ENCODE measurements at places on chromosomes 6 and 20.

DNA sequence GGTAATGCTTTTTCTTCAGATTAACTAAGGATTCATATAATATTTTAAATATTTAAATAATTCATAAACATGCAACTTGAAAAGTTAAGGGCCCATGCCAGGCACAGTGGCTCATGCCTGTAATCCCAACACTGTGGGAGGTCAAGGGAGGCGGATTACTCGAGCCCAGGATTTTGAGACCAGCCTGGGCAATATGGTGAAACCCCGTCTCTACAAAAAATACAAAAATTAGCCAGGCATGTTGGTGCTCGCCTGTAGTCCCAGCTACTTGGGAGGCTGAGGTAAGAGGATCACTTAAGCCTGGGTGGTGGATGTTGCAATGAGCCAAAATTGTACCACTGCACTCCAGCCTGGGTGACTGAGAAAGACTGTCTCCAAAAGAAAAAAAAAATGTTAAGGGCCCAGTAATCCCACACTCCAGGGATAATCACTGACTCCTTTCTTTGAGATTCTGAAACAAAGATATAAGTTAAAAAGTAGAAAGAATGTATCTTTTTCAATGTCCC lies 7.9 kb upstream of the RIN2 start:
- DNase-seq, result no peak

GRCh38 chr20:19823216-19823615 lies 65.2 kb downstream of the RIN2 start:
- DNase-seq, result no peak

GRCh38 chr20:50792708-50793574 lies 1.9 kb upstream of the BCAS4 start:
- DNase-seq, result no peak

DNA sequence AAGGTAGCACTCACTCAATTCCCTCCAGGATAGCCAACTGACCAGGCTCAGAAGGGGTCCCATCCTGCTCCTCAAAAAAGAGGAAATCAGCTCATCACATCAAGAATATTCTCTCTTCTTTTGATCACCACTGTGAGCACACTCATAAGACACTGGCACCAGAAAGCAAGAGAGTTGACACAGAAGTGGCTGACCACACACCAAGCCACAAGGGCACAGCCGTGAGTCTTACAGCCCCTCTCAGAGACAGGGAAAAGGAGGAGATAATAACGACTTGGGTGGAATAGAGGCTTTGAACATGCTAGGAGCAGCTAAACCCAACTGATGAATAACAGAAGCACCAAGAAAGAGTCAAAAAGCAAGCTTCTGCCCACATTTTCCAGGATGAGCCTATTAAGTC lies 249.1 kb upstream of the PREP start:
- DNase-seq, result no peak

GRCh38 chr6:107354451-107354850 lies 104.9 kb downstream of the PDSS2 start:
- DNase-seq, result no peak

DNA sequence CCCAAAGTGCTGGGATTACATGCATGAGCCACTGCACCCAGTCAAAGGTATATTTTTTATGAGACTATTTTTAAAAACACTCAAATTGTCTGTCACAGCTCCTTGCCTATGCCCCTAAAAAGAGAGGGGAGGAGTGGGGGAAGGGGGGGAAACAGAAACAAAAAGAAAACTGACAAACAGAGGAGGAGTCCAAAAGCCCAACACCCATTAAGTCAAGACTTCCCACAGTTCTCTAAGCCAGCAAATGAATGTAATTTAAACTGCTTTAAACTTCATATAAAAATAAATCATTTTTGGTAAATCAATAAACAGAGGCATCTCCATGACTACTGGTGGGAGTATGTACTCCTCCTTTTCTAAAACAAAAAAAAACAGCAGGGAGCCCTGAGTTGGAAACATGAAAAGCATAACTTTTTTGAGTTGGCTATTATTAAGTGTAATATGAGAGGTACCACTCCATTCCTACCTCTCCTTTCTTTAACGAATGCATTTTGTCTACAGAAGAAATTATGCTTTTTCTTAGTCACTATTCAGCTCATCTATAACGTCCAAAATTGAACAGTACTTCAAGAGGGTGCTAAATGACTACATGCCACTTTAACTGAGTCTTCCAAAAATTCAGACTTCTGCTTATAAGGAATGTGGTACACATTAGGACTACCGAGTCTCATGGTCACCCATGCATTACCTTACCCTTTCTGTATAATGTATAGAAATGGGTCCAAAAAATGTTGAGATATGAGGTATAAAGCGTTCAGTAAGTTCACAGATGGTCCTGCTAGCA lies 119.0 kb upstream of the PRSS16 start:
- DNase-seq, result no peak

- no peak for DNase-seq
Measured at GRCh38 chr20:4869290-4870193, 131.8 kb downstream of the SLC23A2 start.

DNA sequence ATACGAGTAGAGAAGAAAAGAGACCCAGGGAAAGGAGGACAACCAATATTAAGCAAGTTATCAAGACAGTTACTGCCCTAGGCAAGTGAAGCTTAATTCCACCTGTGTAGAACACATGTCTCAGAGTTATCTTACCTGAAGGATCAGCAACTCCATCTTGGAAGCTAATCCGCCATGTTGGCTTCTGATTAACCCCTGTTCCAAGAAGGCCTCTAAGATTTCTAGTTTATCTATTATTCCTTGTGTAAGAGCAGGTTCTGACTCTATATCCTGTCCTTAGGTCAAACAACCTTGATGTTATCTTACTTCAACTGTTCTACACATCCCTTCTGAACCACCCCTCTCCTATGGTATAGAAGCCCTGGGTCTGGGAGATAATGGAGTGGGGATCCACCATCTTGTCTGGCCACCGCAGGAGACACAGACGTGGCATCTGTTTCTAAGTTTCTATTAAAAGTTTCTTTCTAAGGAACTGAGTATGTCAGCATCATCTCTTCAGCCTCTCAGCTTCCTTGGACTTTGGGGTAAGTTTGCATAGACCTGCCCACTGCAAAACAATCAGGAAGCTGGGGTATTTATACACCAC lies 27.7 kb upstream of the PTPN1 start:
- no peak for DNase-seq

DNA sequence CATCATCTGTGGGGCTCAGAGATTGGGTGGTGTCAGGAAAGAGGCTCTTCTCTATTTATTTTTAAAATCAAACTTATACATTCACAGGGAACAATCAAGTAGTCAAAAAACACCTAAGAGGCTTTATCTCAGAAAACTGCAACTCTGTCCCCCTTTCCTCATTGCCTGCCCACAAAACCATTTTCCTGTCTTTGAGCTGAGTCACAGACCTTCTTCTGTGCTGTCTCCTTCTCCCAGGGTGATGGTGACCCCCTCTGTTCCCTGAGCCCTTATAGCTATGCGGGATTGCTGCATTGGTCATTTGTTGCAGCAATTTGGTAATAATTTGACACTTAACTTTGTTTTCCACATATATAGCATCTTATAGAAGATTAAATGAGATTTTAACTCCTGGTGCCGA lies 195.2 kb upstream of the PROKR2 start:
- DNase-seq, result no peak

DNA sequence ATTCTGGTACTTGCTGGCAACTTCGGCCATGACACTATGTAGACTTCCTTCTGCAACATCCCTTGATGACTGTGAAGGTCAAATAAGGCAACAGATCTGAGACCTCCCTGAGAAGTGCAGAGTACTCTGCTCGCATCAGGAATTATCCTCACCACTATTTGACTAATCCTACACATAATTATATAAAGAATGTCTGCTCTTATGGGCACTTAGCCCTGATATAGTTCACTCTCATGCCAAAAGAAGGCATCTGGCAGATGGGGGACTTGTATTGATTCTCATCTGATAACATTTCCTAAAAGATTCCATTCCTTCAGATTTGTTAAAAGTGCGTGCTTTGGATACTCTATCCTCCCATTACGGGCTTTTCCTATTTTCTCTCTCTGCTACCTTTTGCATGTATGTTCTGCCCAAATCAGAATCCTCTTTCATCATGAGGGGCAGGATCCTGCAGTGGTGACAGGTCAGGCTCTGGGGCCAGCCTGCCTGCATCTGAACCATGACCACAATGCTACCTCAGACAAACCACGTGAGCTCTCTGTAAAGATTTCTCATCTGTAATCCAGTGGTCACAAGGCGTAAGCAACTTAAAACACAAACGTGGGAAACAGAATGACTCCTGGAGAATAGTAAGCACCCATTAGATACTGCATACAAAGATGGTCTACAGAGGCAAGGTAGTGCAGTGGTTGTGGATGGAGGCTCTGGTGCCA lies 134.0 kb downstream of the GJA10 start:
- no peak for DNase-seq

DNA sequence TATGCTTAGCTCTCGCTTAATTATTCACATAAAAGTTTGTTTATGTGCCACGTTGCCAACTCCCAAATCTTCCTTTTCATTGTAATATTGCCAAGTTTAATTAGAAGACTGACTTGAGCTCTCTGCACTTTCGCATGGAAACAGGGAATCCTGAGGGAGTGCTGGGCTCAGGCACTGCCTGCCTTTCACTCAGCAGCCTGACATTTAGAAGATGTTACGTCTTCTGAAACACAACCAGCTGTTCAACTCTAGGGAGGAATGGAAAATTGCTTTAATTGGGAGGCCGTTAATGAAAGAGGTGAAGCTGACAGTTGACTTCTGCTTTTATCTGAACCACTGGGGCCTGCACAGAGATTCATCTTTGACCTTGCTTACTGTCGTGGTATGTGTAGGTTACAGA lies 77.4 kb upstream of the MTHFD1L start:
- DNase-seq, result no peak

DNA sequence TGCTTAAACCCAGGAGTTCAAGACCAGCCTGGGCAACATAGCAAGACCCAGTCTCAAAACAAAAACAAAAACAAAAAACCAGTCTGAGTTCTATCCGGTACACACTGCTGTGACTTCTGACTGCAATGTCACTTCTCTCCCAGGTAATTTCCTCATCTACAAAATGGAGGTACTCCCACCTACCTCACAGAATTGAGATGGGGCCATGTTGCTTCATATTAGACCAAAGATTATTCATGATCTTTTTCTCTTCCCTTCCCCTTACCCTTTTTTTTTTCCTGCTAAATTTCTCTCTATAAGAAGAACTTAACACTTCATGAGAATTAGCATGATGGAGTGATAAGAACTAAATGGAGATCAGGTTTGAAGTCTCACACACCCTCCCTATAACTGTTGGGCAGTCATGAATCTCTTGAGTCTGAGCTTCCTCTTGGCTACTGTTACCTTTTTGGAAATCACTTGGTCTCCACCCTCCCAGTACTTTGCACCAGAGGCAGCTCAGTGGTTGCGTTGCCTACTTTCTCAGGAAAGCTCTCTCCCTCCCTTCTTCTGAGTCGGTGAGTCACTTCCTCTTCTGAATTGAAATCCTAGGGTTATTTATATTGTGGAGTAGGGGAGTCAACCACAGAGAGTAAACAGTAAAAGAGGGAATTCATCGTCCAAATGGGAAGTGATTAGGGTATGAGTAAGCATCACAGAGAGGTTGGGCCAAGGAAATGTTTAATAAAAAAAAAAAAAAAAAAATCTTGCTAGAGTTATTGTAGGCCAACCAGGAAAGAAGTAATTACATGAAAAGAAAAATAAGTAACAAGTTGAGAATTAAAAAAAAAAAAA lies 59.9 kb upstream of the MAP7 start:
- DNase-seq, result no peak

- no peak for DNase-seq
Measured at GRCh38 chr6:117272032-117272866, 6.9 kb downstream of the VGLL2 start.

GRCh38 chr20:11993886-11994461 lies 76.3 kb downstream of the BTBD3 start:
- DNase-seq, result no peak

- DNase-seq, result no peak
Measured at GRCh38 chr6:10977231-10977968, 66.7 kb downstream of the ELOVL2 start.

GRCh38 chr20:63747622-63748069 lies 8.1 kb downstream of the SLC2A4RG start:
- DNase-seq, result no peak

DNA sequence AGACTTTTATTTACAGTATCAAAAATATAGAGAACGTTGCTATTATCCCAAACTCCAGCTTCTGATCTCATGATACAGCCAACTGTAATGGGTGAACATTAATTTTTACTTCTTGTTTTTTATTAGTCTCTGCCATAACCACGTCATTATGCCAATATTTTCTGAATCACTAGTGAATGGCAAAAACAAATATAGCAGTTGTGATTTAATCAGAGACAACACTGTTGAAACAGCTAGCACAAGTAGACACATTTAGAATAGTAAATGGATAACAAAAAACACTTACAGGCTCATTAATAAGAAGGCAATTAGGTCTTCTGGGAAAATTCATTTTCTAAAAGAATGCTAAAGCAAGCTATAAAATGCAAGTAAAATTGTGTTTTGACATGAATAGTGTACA lies 8.1 kb downstream of the PTPRK start:
- DNase-seq, result no peak

DNA sequence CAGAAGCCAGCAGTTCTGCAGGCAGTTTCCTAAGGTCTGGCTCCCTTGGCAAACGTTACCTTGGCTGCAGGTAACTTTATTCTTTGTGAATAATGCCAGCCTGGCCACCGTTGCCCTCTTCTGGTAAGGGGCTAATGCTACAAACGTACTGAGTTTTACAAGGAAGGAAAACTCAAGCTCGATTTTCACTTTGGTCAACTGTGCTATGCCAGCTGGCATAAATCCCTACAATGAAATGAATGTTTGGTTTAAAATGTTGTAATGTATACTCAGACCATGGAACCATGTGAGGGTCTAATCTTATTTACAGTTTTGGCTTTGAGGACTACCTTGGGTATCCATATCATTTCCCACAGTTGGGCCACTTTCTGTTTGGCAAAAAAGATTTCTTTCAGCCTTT lies 101.4 kb downstream of the SLX4IP start:
- no peak for DNase-seq

GRCh38 chr20:1778338-1778737 lies 116.9 kb upstream of the SIRPA start:
- DNase-seq, result no peak

GRCh38 chr6:30397697-30398096 lies 52.7 kb downstream of the RPP21 start:
- DNase-seq, result no peak

DNA sequence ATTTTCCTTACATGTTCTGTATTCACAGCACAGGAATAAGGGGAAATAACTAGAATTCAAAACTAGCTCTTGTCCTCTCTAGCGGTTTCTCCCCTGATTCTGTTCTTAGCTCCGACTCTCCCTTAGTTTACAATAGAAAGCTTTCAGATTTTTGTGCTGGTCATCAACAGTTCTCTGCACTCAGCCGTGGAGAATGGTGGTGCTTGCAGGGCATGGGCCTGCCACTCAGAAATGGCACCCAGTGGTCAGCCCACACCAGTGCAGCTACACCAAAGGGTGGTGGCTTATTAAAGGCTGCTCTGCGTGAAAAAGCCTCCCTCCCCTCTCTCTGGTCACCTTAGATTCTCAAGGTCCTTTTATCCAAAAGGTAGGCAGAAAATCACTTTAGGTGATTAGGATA lies 123.5 kb downstream of the SASH1 start:
- no peak for DNase-seq

- DNase-seq, result no peak
Measured at GRCh38 chr6:112409311-112409710, 62.2 kb downstream of the RFPL4B start.
